Neural crest cell (in vitro differentiated cells): ENCODE measurements at places on chromosomes 5 and 9. TPM values are rescaled to one million over a fixed set of nuclear protein-coding genes. Genes with fewer than 3 reads are reported as not detected.
A peak's percentile ranks its signal among the peaks of the same experiment; 100 is the strongest.

Gene KCNIP1
- 0.57 and 0.96 TPM in 2 replicates for total RNA-seq

Gene NKD2
- 15.6 and 20.6 TPM in 2 replicates for total RNA-seq

Gene TMEM252
- total RNA-seq = not detected in 2 replicates

Gene LCN15
- total RNA-seq = not detected in 2 replicates

Gene PTPRD
- total RNA-seq = 113 and 139 TPM in 2 replicates

Gene MAPKAP1
- 63.4 and 74.3 TPM in 2 replicates for total RNA-seq

Gene ZFYVE16
- 65.2 and 71.4 TPM in 2 replicates for total RNA-seq

Gene ENHO
- total RNA-seq = 12.0 and 13.2 TPM in 2 replicates

Gene SH2D3C
- 6.0 and 7.2 TPM in 2 replicates for total RNA-seq

Gene TLX3
- total RNA-seq = 0.51 and 0.52 TPM in 2 replicates

- H3K4me1 ChIP-seq = no peaks in the 10 kb centered on the region
- no peak for DNase-seq
- H3K27me3 ChIP-seq = peaks cover 29% of the 10 kb centered on the region
These were observed 47.0 kb upstream of the TGFBR1 start for GRCh38 chr9:99057665-99058625.

DNA sequence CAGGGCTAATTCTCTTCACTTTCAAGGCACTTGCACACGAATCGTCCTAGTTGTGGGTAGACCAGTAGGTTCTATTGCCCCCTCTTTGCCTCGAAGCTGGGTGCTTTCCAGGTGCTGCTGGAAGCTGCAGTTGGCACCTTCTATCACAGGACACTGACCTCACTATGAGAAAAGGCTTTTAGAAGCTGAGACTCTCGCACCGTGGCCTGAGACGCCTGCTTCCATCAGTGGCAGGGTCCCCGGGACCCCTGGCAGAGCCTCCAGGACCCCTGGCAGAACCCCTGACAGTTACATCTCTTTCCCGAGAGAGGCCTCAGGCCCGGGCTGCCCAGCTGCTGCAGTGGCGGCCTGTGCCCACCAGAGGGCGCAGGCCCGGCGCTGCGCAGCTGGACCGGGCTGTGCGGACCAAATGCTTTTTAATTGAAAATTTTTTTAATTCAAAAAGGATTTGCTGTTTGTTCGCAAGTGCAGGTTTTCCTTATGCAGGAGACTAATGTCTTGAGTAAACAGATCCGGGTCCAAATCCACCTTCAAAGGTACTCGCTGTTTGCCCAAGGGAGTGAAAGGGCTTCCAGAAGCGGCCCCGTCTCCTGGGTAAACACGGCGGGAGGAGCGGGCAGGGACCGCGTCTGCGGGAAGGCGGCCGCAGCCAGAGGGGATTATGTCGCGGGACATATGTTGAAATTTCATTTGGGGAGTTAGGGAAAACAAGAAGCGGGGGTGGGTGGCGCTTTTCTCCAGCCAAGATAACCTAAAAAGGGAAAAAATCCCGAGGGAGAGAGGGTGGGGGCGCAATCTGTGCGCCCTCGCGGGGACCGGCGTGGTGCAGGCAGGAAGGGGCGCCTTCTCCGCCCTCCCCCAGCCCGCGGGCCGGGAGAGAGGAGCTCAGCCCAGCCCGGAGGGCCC, 114.5 kb upstream of the LMX1B start:
- peaks cover 6% of the 10 kb centered on the region for H3K4me1 ChIP-seq
- DNase-seq = peak; percentile 54
- peak overlapping the region; percentile 79 for H3K4me3 ChIP-seq
- H3K27ac ChIP-seq = no peak overlapping the region
- peaks cover 15% of the 10 kb centered on the region for H3K27me3 ChIP-seq

DNA sequence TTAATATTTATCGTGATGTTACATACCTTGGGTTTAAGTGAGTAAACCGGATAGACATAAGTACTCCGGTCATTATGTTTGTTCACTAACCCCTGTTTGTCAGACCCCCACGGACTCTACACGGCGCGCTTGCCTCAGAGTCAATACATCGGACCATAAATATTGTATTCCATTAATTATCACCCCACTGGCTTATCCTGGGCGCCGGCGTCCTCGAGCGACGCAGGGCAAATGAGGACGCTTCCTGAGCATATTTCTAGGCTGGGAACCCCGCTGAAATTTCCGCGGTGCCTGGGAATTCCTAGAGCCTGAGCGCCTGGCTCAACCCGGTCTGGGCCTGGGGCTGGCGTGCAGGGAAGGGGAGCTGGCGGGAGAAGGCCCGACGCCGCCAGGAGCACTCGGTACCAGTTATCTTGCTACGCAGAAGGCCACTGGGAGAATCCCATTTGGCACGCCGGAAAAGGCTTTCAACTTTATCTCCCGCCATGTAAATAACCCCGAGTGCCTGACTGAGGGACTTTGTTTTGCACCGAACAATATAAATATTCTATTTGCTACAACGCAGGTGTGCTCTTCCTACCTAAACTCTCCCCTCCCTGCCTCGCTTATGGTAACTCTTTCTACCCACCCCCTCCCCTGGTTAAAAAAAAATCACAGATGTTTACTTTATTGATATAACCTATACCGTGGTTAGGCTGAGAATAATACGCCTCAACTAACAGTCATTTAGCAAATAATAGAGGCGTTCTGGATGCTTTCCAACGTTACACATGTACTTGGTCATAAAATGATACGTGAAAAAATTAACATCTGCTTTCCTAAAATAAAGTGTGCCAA, 19.4 kb downstream of the NR2F1 start:
- no peak overlapping the region for H3K27ac ChIP-seq
- H3K27me3 ChIP-seq = peaks cover 50% of the 10 kb centered on the region
- DNase-seq = no peak
- no peak overlapping the region for H3K4me3 ChIP-seq
- H3K36me3 ChIP-seq = no peaks in the 10 kb centered on the region
- H3K4me1 ChIP-seq = peaks cover 40% of the 10 kb centered on the region

- peaks cover 59% of the 10 kb centered on the region for H3K27me3 ChIP-seq
- H3K4me1 ChIP-seq = peaks cover 17% of the 10 kb centered on the region
- peak within 1 kb of the TSS; percentile 41 for H3K27ac ChIP-seq
- no peaks in the 10 kb centered on the region for H3K36me3 ChIP-seq
- H3K4me3 ChIP-seq = peak within 1 kb of the TSS; percentile 94
- peak; percentile 40 for DNase-seq
These were observed at the start of gene SVEP1 for GRCh38 chr9:110579034-110579861. SVEP1 (minus strand) TSS chr9:110579741; CDS start chr9:110579543, 198 bp downstream.

DNA sequence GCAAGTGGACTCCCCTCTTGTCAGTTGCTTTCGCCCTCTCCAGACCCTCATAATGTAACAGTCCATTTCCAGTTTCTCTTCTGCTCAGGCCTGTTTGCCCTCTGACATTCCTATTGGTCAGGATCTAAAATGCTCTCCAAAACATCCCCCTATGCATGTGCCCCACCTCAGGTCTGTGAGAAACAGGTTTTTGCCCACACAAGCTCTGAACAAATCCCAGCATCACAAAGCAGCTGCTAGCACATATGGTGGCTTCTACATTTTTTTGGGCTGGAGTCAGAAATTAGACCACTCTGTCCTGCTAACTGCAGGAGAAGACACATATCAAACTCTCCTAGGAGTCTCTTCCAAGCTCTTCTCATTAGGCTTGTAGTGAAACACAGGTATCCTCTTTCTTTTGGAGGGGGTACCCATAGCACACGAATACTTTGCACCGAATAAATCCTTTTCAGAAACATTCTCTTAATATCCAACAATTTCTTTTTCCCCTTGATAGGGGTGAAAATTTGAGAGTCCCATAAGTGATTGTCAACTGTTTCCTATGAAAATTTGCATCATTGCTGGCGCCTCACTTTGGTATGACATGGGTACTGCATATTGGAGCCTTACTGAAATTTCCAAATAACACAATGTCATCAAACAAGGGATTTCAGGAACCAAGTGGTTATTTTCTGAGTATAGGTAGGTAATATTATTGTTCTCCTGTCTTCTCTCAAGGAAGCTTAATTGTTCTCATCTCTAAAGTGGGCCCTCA, 19.3 kb upstream of the HSPA9 start:
- no peaks in the 10 kb centered on the region for H3K27me3 ChIP-seq
- DNase-seq = no peak
- no peaks in the 10 kb centered on the region for H3K36me3 ChIP-seq
- H3K27ac ChIP-seq = no peak overlapping the region
- H3K4me3 ChIP-seq = no peak overlapping the region

- no peaks in the 10 kb centered on the region for H3K4me1 ChIP-seq
- no peaks in the 10 kb centered on the region for H3K27me3 ChIP-seq
- DNase-seq = no peak
- no peak overlapping the region for H3K27ac ChIP-seq
- no peaks in the 10 kb centered on the region for H3K36me3 ChIP-seq
- H3K4me3 ChIP-seq = no peak overlapping the region
These were observed 20.9 kb upstream of the CCDC112 start for GRCh38 chr5:115317320-115317719.

- H3K36me3 ChIP-seq = no peaks in the 10 kb centered on the region
- H3K27ac ChIP-seq = no peak overlapping the region
- no peaks in the 10 kb centered on the region for H3K4me1 ChIP-seq
These were observed 271.2 kb downstream of the SAXO1 start for GRCh38 chr9:18761742-18762300.

GRCh38 chr5:154673506-154673905, 81.7 kb upstream of the LARP1 start:
- no peaks in the 10 kb centered on the region for H3K36me3 ChIP-seq
- H3K4me3 ChIP-seq = no peak overlapping the region
- no peaks in the 10 kb centered on the region for H3K4me1 ChIP-seq
- DNase-seq = no peak
- H3K27ac ChIP-seq = no peak overlapping the region
- no peaks in the 10 kb centered on the region for H3K27me3 ChIP-seq

GRCh38 chr5:77086368-77086688, 757 bp downstream of the ZBED3 start:
- peaks cover 38% of the 10 kb centered on the region for H3K4me1 ChIP-seq
- peak overlapping the region; percentile 96 for H3K4me3 ChIP-seq
- peaks cover 37% of the 10 kb centered on the region for H3K36me3 ChIP-seq
- H3K27me3 ChIP-seq = no peaks in the 10 kb centered on the region
- peak overlapping the region; percentile 100 for H3K27ac ChIP-seq

GRCh38 chr9:95409650-95410426, 92.3 kb upstream of the FANCC start:
- peak overlapping the region; percentile 52 for H3K4me3 ChIP-seq
- H3K27me3 ChIP-seq = no peaks in the 10 kb centered on the region

- no peaks in the 10 kb centered on the region for H3K36me3 ChIP-seq
- no peak within 1 kb of the TSS for H3K27ac ChIP-seq
- peaks cover 40% of the 10 kb centered on the region for H3K27me3 ChIP-seq
- peak; percentile 83 for DNase-seq
- H3K4me1 ChIP-seq = peaks cover 10% of the 10 kb centered on the region
These were observed at the start of gene FRMD3 for GRCh38 chr9:83538172-83538889. FRMD3 (minus strand) TSS chr9:83538401; CDS start chr9:83538231, 170 bp downstream.
